Left kidney (tissue), 8 donors: ENCODE measurements at places on chromosomes 12 and 14. TPM values are rescaled to one million over a fixed set of nuclear protein-coding genes. Genes with fewer than 3 reads are reported as not detected.

DNA sequence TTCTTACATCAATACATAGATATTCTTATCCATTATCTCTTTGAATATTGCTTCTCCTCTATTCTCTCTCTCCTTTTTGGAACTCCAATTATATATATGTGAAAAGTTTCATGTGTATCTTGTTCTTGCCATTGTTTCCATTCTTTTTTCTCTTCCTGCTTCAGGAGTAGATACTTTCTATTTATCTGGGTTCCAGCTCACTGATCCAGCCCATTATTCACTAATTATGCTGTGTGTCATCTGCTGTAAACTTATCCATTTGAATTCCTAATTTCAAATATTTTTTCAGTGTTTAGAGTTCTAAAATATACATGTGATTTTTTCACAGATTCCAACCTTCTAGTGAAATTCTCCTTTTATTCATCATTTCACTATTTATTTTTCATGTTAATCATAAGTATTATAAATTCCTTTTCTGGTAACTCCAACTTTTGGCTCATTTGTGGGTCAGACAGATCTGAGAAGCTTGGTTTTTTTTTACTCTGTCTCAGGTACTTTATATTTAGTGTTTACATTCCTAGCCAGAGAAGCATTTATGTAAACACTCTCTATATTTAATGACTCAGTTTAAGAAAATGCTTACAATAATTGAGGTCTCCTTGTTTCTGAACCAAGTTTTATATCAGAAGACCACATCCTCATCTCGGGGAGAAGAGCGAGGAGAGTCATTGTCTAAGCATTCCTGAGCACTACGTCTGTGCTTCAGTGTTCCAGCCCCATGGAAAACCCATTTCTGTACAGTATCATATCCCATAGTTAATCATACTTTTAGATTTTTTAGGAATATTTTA lies 15.9 kb upstream of the AMIGO2 start:
- DNase-seq = no peak

GRCh38 chr12:41367726-41368405 lies 179.7 kb downstream of the PDZRN4 start:
- DNase-seq = no peak

The ACTR10 gene
- 112 TPM for polyA plus RNA-seq

DNA sequence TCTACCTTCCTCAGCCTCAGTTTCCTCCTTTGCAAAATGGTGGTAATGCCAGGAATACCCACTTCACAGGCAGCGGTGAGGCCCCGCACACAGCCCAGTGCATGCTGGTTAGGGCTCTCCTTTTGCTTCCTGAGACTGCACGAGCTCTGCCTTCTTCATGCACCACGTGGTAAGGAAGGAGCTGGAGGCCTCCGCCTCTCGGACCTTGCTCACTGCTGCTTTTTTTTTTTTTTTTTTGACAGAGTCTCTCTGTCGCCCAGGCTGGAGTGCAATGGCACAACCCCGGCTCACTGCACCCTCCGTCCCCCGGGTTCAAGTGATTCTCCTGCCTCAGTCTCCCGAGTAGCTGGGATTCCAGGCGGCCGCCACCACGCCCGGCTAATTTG lies 18.1 kb downstream of the TAMALIN start:
- DNase-seq = no peak

DNA sequence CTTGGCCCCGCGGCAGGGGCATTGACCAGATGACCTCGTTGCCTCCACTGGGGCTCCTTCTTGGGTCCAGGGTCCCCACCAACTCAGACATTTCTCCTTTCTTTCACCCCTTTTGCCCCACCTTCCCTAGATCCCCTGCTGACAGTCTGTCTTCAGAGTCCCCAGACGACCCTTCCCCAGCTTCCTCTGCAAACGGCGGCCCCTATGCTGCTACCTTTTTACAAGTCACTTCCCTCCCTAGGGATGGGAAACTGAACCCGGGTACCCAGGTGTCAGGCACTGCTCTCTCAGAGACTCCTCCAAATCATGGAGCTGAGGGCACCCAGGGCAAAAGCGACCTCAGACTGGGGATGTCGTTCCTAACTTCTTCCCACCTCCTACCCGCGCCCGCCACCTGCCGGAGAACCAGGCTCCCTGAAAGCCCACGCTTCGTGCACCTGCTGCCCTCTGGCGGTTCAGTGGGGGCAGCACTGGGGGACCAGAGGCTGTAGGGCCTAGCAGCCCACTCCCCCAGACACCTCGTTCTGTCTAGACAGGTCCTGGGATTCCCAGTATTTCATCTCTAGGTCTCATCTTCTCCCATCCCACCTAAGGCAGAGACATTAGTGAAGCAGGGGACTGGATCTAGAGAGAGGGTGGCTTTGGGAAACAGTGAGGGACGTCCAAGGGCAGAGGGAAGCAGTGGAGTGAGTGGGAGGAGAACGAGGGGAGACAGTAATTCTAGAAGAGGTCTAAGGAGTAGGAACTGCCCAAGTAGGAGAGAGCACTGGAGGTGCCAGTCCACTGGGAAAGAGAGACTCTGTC lies 4.9 kb downstream of the ZNF385A start:
- DNase-seq = peak; percentile 92

DNA sequence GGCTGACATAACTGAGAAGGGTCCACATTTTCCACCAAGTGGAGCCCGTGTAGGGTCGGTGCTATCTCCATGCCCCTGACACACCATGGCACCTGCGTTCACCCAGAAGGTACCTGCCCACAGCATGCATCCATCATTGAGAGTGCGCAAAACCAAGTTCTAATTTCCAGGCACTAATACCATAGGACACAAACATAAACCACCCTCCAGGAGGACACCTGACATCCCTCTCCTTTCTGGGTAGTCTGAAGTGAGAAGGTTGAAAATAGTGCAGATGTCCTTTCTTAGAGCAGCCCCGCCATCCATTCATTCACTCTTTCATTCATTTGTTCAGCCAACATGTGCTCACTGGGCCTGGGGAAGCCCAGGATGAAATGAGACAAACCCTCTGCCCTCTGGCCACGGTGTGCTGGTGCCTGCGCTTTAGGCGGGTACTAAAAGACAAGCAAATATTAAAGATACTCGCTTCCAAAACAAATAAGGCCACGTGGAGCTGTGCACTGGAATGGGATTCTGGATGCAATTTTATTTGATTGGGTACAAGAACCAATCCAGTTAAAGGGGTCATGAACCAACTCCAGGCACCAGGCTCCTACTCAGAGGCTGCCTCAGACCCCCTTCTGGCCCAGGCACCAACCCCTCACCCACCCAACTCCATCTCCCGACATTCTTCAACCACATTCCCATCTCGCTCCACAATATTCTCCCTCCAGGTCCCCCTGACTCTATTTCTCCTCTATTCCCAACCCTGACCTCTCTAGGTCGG lies 1.2 kb downstream of the TTC7B start:
- DNase-seq = no peak

DNA sequence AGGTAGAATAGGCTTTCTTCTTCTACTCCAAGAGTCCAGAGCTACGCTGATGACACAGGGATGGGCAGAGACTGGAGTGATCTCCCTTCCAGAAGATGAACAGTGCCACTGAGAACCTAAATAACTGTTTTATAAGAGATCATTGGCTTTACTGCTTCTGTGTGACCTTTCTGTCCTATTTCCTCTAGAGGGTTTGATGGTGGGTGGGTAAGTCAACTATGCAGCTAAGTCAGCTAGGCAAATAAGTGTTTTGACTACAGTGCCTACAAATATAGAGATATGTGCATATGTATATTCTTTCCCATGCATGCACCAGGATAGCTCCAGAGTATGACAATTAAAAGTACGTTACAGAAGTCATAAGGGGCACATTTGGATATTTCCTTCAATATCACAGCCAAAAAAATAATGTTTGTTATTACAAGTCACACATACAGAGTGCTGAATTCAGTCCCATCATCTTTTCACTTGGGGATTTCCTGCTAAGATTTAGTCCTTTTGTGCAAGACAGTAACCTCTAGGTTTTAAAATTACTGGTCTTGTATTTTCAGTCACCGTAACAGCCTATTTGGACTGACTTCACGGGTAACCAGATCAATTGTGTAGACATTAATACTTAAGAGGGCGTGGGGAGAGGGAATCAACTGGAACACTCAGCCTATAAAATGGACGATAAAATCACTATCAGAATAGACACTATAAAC lies 412.6 kb upstream of the SOX5 start:
- DNase-seq = no peak

The GPD1 gene
- polyA plus RNA-seq = 68.6 TPM

- DNase-seq = no peak
Observed at GRCh38 chr12:108856428-108857157, 790 bp downstream of the SSH1 start.

DNA sequence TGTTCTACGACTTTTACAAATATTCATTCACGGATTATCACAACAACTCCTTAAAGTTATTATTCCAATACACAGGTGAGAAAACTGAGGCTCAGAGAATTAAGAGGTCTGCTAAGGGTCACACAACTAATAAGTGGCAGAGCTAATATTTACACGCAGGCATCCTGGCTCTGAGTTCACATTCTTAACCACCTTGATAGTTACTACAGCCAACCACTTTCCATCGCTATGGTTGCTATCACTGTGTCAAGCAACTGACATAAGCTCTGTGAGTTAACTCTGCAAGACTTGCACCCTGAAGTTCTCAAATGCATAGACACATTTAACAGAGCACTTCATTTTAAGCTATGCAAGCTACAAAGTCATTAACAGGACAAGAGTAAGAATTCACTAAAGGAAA lies 3.7 kb downstream of the GLT8D2 start:
- DNase-seq = no peak

The RND1 gene
- 2.4 TPM for polyA plus RNA-seq

GRCh38 chr12:113702836-113703235 lies 231.2 kb upstream of the LHX5 start:
- DNase-seq = no peak

DNA sequence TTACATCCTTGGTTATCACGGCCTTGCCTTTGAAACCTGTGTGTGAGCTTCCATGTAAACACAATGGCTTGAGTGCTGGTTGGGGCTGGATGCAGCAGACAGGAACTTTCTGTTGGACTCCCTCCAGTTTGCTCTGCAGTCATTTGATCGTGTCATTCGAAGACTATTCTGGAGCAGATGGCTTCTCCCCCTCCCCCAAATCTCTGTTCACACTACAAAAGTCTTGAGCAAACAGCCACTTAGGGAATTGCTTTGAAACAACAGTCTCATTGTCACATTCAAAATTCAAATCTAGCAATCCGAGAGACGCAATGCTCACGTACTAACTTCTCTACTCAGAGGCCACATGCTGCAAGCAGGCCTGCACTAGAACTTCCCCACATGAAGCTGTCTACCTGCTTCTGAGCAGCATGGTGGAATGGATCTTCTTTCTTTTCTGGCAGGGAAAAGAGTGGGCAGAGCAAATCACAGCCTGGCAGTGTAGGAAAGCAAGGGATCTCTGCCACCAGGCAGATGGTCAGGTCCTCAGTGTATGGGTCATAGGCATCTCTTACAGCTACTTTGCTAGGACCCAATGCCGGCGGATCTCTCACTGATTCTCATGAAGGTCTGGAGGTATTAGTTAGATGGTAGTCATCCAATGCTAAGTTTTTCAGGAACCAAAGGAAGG lies 214.2 kb downstream of the PPM1H start:
- DNase-seq = no peak

DNA sequence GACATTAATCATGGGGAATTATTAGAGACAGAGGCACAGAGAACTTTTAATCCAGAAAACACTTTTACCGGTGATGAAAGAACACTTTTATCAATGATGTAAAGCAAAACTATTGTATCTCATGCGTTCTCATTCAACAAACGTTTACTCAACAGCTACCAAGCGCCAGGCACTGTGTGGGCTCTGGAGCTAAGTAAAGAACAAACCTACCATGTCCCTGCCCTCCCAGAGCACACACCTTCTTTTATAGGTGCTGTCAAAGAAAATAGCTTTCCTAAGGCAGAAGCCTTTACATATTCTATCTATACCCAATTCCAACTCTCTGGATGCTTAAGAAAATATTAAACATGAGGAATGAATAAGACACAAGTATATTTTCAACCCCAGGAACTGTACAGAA lies 91.1 kb downstream of the FOXN3 start:
- DNase-seq = no peak
